NCI-H2029 (cell line): ENCODE measurements at places on chromosomes 1 and 21.
A peak's percentile ranks its signal among the peaks of the same experiment; 100 is the strongest.

- no peak for DNase-seq
Measured at GRCh38 chr1:237179503-237179902, 137.5 kb downstream of the RYR2 start.

- DNase-seq, result no peak
Measured at GRCh38 chr1:24657781-24658180, 14.7 kb downstream of the SRRM1 start.

DNA sequence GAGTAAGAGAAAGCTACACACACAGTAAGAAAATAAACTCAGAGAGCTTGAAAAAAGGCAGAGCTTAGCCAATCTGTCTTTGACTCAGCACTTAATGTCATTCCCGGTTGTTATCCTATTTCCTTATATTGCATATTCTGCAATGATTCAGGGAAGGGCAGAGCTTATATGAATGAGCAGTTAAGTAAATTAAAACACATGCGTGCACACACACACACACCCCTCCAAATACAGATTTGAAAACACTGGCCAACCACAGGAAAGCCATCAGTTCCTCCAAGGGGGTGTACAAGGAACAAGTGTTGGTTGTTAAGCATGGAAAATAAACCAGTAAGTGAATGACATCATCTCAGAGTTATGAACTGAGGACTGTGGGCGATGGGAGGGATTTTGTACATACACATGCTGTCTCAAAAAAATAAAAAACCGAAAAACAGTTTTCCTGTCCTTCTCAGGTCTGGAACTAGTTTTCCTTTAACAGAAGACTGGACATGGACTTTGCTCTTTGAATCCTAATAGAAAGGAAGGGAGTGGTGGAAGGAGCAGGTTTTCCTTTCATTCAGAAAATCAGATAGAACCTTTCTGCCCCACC is 1.0 kb downstream of the IQGAP3 start:
- no peak for DNase-seq

- no peak for DNase-seq
Measured at GRCh38 chr1:193251950-193252349, 65.5 kb upstream of the B3GALT2 start.

- peak; percentile 67 for DNase-seq
Measured at GRCh38 chr1:204080163-204080903, 7.4 kb downstream of the SOX13 start.

- no peak for DNase-seq
Measured at GRCh38 chr1:154446789-154447188, 41.6 kb downstream of the IL6R start.

DNA sequence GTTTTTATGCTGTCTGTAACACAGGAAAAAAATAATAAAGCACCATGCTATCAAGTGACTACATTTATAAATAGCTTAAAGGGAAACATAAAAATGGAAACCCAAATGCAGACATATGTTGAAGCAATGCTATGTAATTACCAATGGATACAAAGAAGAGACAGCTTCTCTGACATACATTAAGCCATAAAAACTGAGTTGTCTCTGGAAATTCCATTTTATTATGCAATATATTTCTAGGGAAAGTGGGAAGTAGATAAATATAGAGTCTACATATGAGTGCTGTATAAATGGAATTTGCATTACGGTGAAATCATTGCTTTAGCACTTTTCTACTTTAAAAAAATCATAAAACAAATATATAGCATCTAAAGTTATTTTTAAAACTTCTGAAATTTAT is 135.2 kb upstream of the COL11A1 start:
- no peak for DNase-seq

GRCh38 chr1:153852170-153852569 is 70.6 kb downstream of the GATAD2B start:
- no peak for DNase-seq

DNA sequence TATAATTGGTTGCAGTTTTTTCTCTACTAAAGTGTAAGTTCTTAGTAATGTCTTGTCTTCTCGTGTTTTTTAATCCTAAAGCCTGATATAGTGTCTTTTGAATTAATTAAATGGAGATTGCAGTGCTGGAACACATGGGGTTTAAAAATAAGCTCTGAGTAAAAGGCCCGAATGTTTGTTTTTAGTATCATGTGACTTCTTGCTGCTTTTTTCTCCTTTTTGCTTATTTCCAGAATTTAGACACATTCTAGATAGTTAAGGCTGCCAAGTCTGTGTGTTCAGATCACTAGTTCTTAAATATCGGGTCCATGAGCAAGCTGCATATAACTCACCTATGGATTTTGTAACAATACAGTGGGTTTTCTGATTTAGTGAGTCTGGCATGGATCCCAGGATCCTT is 27.5 kb downstream of the KCTD3 start:
- DNase-seq, result no peak

DNA sequence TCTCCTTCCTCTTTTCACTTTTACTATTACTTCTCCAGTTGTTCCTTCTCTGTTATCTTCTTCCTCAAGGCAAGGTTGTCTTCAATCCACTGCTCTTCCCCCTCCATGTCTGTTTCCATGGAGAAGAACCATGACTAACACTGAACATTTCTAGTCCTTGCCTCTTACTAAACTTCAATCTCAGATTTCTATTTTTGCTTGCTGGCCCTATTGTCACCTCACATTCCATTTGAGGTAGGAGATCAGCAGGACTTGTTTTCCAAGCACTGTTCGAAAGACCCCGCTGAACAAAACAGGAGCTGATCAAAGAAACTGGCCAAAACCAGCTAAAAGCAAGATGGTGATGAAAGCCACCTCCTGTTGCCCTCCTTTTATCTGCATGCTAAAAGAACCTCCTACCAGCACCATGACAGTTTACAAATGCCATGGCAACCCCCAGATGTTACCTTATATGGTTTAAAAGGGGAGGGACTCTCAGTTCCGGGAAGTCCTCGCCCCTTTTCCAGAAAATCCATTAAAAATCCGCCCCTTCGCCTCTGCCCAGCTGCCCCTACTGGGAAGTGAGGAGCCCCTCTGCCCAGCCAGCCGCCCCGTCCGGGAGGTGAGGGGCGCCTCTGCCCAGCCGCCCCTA is 22.6 kb downstream of the GON4L start:
- peak; percentile 5 for DNase-seq

DNA sequence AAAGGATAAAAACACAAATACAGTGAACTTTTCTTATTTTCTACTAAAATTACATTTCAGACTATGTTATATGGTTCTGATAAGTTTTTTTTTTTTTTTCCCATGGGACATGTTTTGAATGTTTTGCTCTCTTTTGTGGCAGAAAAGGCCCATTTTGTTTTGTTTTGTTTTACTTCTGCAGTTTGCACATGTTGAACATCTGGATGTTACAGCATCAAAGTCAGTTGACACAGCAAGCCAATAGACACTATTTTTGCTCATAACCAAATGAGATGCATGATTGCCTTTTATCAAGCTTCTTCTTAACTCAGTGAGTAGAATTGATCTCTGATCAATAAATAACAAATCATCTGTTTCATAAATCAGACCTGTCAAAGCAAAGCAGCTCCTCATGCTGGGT is 904.2 kb downstream of the ADGRL2 start:
- no peak for DNase-seq

GRCh38 chr1:24970926-24971875 is 41.1 kb upstream of the RUNX3 start:
- DNase-seq, result no peak

DNA sequence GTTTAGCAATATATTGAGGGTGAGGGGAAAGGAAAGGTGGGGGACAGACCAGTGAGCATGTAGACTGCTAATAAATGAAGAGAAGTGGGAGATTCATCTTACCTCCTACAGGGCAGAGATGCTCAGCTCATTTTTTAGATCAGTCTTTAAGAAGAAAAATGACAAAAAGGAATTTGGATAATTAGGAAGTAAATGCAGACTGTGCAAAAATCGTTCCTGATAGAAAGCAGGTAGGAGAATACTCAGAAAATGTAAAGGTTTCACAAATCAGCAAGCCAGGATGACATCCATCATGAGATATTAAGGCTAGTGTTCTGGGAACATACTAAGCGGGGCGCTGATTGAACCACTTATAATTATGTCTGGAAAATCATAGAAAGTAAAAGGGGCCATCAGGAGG is 106.3 kb downstream of the RNF220 start:
- no peak for DNase-seq

DNA sequence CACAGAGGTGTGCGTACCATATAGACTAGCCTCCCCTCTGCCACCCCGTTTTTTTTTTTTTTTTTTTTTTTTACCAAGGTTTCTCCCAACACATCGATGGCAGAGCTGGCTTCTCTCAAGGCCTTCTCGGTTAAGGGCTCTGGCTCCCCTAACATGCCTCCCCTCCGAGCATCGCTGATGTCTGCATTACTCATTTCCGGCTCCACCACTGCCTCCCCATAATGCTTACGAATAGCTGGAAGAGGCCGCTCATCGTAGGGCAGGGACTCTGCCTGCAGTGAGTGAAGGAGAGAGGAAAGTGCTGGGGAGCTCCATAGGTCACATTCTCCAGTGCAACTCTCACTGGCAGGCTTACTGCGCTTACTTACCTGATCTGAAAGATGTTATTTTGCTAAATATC is 20.6 kb downstream of the CEP104 start:
- no peak for DNase-seq

- peak; percentile 69 for DNase-seq
Measured at GRCh38 chr1:245156041-245156735, 1.4 kb downstream of the KIF26B start.

DNA sequence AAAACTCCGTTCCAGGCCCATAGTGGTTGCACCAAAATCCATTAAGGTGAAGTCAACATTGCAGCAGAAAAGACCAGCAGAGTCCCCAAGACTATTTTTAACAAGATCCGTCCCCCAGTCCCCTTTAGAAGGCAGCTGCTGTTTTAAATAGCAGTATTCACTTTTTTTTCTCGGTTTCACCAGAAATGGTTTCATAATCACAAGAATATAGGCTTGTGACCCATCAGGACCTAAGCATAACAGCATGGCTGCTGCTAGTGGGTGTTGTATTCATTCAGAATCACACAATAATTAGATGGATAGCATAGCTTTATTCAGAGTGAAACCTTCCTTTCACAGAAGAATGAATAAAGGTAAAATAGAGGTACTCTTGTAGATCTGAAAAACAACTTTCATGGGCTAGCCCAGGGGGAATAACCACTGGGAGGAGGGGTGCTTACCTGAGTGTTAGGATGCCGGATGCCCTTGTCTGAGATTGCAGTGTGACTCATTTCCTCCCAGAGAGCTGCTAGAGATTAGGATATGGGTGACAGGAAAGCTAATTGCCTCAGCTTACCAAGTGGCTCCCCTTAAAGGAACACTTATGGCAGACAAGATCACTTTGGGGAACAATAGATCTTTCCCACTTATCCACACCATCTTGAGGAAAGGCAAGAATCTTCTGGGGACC is 35.0 kb downstream of the ACKR1 start:
- DNase-seq, result no peak

DNA sequence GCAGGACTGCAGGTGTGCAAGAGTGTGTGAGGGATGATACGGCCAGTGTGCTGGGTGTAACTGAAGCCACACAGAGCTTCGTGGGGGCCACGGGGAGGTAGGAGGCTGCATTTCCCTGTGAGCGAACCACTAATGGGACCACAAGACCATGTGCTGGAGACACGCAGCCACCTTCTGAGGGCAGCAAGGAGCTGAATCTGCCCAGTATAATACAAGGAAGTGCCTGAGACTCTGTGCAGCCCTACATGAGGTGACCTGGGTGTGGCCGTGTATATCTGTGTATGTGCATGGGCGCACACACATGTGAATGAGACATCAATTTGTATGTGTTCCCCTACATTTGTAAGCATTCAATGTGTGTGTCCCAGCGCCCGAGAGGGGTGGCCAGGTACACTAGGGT is 50.8 kb downstream of the CHD5 start:
- DNase-seq, result no peak
